ENCODE measurements at places on chromosomes 7 and 10. TPM values are rescaled to one million over a fixed set of nuclear protein-coding genes. Genes with fewer than 3 reads are reported as not detected.

The STEAP1 gene
- total RNA-seq = 1.2 TPM

The PNLIP gene
- not detected for total RNA-seq

The CADPS2 gene
- total RNA-seq = 11.9 TPM

The OPN1SW gene
- not detected for total RNA-seq

The FEZF1 gene
- total RNA-seq = not detected

The SPDYE3 gene
- total RNA-seq = not detected

The LIPF gene
- not detected for total RNA-seq

The SCART1 gene
- 0.36 TPM for total RNA-seq

The PAOX gene
- 2.9 TPM for total RNA-seq

The ZNF727 gene
- 3.1 TPM for total RNA-seq

The CACNA2D1 gene
- 64.6 TPM for total RNA-seq

The CALD1 gene
- 122 TPM for total RNA-seq

The C10orf67 gene
- 0.36 TPM for total RNA-seq

The PARD3 gene
- 29.6 TPM for total RNA-seq

The PRKCQ gene
- total RNA-seq = 0.16 TPM

The LRRC18 gene
- total RNA-seq = not detected

The ANKRD26 gene
- total RNA-seq = 14.0 TPM

The NCF1 gene
- 3.5 TPM for total RNA-seq

The HABP2 gene
- not detected for total RNA-seq

The CFAP58 gene
- 3.5 TPM for total RNA-seq

The H2BK1 gene
- not detected for total RNA-seq

The SHOC2 gene
- total RNA-seq = 47.9 TPM

The PROSER2 gene
- 0.52 TPM for total RNA-seq

The CFAP46 gene
- 0.99 TPM for total RNA-seq

The SUN3 gene
- total RNA-seq = not detected

The PNLIPRP3 gene
- not detected for total RNA-seq

The MRPS24 gene
- total RNA-seq = 167 TPM

The CRHR2 gene
- total RNA-seq = 0.19 TPM

The SPDYE18 gene
- not detected for total RNA-seq

The RAB19 gene
- total RNA-seq = not detected

The ACTR3C gene
- total RNA-seq = 5.1 TPM

The IL2RA gene
- total RNA-seq = 2.3 TPM

The IL15RA gene
- 6.0 TPM for total RNA-seq

The CCDC71L gene
- total RNA-seq = 6.0 TPM
